ENCODE measurements at places on chromosomes 12 and 14.

DNA sequence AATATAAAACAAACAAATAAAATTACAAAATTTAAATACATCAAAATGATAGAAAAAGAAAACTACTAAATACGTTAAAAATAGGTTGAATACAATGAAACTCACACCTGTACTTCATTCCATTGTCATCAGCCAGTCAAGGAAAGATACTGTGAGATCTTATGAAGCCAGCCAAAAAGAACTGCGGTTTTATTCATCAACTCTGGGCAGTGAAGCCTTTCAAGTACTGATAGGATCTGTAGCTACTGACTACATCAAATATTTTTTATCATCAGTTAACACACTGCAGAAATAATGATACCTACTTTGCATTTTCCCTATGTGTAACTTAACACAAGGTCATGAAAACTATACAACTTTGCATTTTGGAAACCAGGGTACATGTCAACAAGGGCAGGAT, 46.3 kb upstream of the FAR2 start:
- DNase-seq, result no peak

- no peak for DNase-seq
These were observed 31.9 kb downstream of the BMP4 start for GRCh38 chr14:53924753-53925152.

- no peak for DNase-seq
These were observed 16.1 kb downstream of the AK7 start for GRCh38 chr14:96407935-96408570.

DNA sequence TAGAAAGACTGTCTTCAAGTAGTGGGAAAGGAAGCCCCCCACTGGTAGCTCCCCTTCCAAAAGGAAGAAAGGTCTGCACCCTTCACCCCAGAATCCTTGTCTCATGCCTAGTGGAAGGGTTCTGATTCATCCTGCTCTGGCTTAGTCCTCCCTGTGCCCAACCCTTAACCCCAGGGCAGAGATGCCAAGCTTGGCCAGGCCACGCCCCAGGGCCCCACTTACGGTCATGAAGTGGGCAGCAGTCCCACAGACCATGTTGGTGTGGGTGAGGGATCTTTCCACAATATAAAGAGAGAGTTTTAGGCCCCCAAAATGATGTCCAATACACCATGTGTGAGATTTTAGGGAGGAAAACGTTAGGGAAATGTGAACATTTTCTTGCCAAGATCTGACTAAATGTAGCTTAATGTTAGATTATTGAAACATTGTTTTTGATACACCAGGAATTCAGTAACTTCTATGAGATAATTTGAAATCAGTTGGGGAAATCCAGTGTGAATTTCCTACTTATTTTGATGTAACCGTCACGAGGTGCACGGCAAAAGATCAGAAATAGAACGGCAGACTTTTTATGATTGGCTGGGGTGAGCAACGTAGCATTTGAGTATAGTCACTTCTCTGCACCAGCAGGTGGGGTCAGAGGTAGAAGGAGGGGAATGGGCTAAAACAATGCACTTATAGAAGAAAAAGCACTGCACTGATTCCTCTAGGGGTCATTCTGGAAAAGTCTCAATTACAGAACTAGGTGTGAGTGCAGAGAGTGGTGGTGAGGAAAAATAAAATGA, 8.2 kb upstream of the SSPN start:
- no peak for DNase-seq

- DNase-seq, result no peak
These were observed 174.9 kb upstream of the FAR2 start for GRCh38 chr12:28974166-28974565.
